ENCODE measurements at places on chromosomes 6 and 20. TPM values are rescaled to one million over a fixed set of nuclear protein-coding genes. Genes with fewer than 3 reads are reported as not detected.

- DNase-seq: no peak
These were observed 17.5 kb downstream of the MPC1 start for GRCh38 chr6:166365221-166365620.

Gene MBOAT1
- 15.1 TPM for total RNA-seq

DNA sequence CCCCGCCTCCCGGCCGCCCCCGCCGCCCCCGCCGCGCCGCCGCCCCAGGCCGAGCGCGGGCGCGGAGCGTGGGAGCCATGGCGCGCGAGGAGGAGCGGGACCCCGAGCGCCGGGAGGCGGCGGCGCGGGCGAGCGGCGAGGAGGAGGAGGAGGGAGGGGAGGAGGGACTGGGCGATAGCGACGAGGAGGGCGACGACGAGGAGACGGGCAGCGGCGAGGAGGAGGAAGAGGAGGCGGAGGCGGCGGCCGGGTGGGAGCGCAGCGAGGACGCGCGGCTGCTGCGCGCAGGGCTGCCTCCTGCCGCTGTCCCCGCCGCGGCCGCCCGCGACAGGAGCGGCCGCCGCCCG, at the start of gene SLC24A3:
Gene SLC24A3 (plus strand): TSS at position 174 of the 347 bp plus-strand sequence.
- no peak for DNase-seq

GRCh38 chr6:141956046-141956761, 176.5 kb upstream of the GJE1 start:
- DNase-seq: no peak

DNA sequence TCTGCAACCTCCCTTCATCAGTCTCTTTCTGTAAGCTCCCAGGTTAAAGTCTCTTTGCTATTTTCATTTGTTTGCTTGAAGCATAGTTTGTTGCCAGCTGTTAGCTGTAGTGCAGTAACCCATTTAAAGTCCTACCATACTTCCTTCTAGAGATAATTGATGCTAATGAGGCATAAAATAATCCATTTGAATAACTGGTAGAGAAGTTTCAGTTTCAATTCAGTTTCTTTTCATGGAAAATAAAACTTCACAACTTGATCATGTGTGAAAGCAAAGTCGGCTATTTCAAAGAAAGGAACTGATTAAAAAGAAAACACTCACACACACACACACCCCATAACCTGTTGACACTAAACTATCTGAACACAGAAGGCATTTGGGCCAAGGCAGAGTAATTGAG, 68.5 kb upstream of the TENT5A start:
- DNase-seq: no peak

DNA sequence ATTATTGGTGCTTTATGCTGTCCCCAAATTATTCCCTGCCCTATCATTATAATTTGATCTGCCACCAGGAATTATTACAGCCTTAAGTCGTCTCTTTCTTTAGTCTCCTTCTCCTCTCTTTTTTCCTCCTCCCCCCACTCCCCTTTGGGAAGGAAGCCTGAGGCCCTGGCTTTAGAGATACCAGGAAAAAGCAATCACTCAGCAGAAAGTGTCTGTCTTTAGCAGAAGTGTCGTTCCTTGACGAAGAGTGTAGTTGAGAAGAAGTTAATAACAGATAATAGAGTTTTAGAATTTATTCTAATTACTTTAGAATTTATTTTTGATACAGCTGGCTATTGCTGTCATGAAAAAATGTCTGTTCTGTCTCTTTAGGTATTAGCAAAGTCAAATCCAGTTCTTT, 16.5 kb downstream of the LIN28B start:
- no peak for DNase-seq

DNA sequence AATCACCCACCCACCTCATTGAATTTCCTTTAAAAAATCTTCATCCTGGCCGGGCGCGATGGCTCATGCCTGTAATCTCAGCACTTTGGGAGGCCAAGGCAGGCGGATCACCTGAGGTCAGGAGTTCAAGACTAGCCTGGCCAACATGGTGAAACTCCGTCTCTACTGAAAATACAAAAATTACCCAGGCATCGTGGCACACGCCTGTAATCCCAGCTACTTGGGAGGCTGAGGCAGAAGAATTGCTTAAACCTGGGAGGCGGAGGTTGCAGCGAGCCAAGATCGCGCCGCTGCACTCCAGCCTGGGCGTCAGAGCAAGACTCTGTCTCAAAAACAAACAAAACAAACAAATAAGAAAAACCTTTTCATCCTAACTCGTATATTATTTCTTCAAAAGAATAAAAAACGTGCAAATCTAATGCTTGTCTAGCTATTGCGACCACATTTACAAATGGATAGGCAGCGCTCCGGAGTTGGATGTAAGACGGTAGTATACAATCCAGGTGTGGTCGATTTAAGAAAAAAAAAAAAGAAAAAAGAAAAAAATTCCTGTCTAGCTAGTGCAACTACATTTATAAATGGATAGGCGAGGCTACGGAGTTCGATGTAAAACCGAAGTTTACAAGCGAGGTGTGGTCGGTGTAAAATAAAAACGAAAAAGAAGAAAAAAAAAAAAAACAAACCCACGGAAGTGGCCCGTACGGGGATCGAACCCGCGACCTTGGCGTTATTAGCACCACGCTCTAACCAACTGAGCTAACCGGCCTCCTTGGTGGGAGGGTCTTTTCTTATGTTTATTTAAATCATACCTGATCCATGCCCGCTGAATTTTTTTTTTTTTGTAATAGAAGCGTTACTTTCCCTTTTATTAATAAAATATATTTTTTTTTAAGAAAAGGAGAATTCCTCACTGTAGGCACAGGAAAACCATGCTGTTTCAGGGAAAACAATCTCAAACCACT, 70.7 kb upstream of the PRSS16 start:
- peak; percentile 80 for DNase-seq

DNA sequence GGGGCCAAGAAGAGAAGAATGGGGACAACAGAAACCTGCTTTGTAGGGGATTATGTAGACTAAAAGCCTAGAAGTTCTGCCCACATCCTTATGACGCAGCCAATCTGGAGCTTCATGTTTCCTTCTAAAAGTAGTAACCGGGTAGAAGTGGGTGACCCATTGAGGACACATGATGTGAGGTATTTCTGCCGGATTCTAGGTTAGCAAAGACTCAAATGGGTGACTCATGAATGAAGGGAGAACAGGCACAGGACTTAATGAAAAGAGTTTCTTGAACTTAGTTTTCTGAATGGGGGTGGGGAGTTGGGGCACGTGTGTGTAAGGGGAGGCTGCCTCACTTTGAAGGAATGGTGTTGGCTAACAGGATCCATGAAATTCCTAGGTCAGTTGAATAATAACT, 68.8 kb downstream of the CDS2 start:
- no peak for DNase-seq

Gene HCRTR2
- not detected for total RNA-seq

GRCh38 chr6:159196430-159196975, 27.3 kb downstream of the FNDC1 start:
- no peak for DNase-seq

DNA sequence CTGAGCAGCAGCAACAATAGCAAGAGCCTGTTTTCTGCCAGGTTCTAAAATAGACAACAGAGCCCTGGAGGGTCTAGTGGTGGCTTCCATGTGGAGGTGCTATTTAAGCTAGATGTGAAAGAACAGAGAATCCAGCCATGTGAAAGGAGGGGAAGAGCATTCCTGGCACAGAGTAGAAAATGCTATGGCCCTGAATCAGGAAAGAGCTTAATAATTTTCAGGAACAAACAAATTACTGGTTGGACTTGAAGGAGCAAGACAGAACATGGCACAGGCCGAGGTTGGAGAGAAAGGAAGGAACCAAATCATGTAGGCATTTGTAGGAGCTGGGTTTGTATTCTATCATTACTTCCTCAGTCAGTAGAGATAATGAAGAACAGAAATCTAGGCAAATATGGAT, 98.3 kb downstream of the AIG1 start:
- no peak for DNase-seq

Data from kidney (tissue), 22 donors.